NAMALWA (cell line): ENCODE measurements at places on chromosomes 4 and X.

GRCh38 chr4:55637272-55637820 is 1.2 kb upstream of the NMU start:
- DNase-seq = no peak

DNA sequence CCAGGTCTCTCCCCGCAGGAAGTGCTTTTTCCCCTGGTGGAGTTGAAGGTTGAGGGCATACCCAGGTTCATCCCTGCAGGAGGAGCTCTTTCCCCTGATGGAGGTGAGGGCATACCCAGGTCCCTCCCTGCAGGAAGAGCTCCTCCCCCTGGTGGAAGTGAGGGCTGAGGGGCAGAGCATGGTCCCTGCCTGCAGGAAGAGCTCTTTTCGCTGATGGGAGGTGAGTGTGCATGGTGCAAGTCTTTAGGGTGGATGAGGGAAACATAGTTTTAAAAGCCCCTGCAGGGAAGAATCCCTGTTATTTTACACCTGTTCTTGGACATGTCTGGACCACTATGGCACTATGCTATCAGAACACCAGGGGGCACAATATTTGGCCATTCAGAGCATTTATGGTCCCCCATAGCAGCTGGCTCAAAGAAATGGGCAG is 43.7 kb upstream of the PUDP start:
- peak; percentile 30 for DNase-seq

GRCh38 chr4:173243917-173244658 is 75.5 kb downstream of the GALNT7 start:
- peak; percentile 69 for DNase-seq

DNA sequence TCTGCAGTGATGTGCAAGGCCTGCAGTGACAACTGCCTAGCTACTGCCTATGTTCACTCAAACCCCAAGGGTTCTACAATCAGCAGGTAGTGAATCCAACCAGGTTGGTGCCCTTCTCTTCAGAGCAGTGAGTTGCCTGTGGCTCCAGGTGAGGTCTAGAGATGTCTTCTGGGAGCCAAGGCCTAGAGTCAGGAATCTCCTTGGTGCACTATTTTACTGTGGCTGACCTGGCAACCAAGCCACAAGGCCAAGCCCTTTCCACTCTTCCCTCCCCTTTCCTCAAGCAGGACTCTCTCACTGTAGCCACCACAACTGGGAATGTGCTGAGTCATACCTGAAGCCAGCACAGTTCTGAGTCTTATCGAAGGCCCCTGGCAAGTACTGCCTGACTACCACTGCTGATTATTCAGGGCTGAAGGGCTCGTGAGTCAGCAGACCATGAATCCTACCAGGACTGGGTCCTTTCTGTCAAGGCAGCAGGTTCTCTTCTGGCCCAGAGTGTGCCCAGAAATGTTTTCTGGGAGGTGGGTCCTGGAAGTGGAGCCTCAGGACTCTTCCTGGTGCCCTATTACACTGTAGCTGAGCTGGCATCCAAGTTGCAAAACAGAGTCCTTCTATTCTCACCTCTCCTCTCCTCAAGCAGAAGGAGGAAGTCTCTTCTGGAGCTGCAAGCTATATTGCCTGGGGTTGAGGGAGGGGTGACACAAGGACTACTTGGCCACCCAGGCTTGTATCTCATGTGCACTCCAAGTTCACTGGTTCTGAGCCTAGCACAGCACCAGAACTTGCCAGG is 111.6 kb downstream of the BTC start:
- DNase-seq = no peak

- no peak for DNase-seq
Measured at GRCh38 chr4:98710831-98711230, 52.4 kb upstream of the TSPAN5 start.

- DNase-seq = no peak
Measured at GRCh38 chrX:48573690-48574269, 504 bp upstream of the RBM3 start.

GRCh38 chr4:105662935-105663675 is 45.4 kb downstream of the INTS12 start:
- no peak for DNase-seq

GRCh38 chr4:145868637-145869409 is 69.8 kb downstream of the ZNF827 start:
- DNase-seq = peak; percentile 28

GRCh38 chr4:145644699-145645098 is 25.5 kb downstream of the MMAA start:
- no peak for DNase-seq

- DNase-seq = no peak
Measured at GRCh38 chrX:72273718-72274117, 3.3 kb downstream of the RPS4X start.

GRCh38 chr4:3248811-3249661 is at the start of gene MSANTD1:
TSS of gene MSANTD1 (plus strand) at chr4:3249159. CDS start at chr4:3249223, 64 bp downstream.
- peak; percentile 45 for DNase-seq

GRCh38 chr4:3412257-3413020 is 29.3 kb upstream of the HGFAC start:
- no peak for DNase-seq

DNA sequence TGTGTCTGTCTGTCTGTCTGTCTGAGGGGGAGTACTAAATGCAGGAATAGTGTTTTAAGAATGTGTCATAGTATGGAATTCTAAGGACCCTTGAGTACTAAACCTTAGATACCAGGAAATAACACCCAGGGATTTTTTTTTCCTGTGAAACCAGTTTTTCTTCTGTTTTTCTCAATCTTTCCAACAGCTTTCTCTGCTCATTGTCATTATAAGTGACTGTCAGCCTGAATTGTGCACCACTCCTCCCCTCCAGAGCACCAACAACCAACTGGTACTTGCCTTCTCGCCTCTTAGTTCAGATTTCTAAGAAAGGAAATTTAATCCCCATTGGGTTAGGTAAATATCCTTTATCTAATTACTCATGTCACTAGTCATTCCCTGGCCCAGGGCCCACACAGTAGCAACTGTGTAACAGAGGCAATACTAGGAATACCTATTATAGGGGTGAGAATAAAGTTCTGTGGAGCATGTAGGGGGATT is 320.6 kb downstream of the ADGRL3 start:
- no peak for DNase-seq

GRCh38 chr4:76449833-76450232 is 14.8 kb downstream of the SHROOM3 start:
- DNase-seq = no peak

GRCh38 chrX:118727686-118728339 is 407 bp downstream of the IL13RA1 start:
- DNase-seq = no peak

GRCh38 chr4:53365121-53365485 is 758 bp downstream of the SCFD2 start:
- DNase-seq = peak; percentile 62

DNA sequence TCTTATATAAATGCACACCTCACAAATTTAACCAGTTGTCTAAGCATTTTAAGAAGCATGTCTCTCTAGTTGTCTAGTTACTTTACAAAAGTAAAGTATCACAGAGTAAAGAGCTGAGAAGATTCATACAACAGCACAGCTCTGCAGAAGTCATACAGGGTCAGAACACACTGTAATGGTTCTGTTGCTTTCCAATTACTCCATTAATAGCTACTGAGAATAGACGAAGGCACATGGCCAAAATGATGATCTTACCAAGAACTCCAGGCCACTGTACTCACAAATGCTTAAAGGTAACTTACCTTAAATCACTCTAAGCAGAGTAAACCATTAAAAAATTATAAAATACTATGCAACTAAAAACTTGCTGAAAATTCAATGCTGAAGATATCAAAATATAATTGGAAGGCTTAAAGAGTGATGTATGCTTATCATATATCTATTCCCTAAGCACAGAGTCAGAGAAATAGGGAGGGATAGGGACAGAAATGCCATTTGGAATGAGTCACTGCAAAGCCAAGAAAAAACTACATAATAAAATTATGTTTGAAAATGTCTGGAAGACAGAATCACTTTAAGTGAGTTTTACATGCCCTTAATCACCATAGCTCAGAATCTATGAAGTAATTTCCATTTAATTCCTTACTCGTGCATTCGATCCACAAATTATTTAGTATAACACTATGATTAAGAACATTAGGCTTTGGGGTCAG is 71.0 kb downstream of the DDX60L start:
- no peak for DNase-seq

GRCh38 chrX:119488749-119489148 is 20.5 kb downstream of the SLC25A5 start:
- DNase-seq = peak; percentile 42

GRCh38 chrX:34961662-34962061 is 19.1 kb downstream of the FAM47B start:
- no peak for DNase-seq

GRCh38 chr4:8315435-8316250 is 46.1 kb downstream of the HTRA3 start:
- peak; percentile 68 for DNase-seq

DNA sequence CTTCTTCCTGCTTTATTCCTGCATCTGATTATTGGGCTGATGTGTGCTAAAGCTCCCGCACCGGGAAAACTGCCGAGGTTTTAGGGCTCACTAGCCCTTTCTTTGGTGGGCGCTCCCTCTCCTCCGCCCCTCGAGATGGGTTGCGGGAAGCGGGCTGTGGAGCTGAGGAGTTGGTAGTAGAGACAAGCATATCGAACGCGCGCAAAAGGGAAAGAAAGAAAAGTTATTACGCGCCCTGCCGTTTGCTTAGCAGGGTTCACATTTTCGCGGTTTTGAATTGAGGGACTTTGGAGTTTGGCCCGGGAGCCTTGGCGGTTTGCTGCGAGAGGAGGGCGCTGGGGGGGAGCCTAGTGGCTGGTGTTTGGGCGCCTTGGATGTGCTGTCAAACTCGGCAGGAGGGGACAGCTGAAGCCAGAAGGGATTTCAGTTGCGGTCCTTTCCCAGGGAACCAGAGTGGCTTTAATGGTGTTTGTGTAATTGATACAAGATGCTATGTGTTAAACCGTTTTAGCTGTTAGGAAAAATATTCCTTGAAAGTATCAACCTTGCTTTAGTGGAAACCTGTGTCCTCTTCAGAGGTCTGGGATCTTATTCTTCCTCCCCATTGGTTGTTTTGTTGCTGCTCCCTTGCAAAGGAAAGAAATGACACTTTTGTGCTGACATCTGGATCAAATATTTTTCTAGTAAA is 1.1 kb downstream of the GAB1 start:
- DNase-seq = peak; percentile 63

GRCh38 chrX:150536455-150537116 is 31.8 kb upstream of the MTM1 start:
- peak; percentile 9 for DNase-seq

- DNase-seq = no peak
Measured at GRCh38 chrX:102859550-102859871, 77.6 kb upstream of the RAB40AL start.

- no peak for DNase-seq
Measured at GRCh38 chr4:138217567-138217966, 24.6 kb downstream of the SLC7A11 start.

DNA sequence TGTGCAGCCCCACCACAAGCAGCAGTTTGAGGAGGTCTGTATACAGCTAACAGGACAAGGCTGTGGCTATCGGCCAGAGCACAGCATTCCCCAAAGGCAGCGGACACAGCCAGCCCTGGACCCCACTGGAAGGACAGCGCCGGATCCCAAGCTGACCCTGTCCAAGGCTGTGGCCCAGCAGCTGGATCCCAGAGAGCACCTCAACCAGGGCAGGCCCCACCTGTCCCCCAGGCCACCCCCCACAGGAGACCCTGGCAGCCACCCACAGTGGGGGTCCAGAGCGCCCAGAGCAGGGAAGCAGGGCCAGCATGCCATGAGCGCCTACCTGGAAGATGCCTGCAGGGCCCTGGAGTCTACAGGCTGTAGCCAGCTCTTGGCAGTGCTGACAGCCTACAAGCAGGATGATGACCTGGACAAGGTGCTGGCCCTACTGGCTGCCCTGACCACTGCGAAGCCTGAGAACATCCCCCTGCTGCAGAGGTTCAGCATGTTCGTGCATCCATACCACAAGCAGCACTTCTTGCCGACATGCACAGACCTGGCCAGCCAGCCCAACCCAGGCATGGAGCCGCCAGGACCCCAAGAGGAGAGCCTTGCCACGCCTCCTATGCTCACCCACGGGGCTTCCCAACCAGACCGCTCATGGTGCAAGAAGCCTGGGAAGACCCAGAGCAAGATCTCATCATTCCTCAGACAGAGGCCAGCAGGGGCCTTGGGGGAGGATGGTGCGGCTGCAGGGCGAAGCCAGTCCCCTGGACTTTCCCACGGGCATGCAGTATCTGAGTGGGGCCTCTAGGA is 62.0 kb downstream of the ALPK1 start:
- no peak for DNase-seq

- DNase-seq = peak; percentile 89
Measured at GRCh38 chr4:55546756-55547465, at the start of gene CLOCK. TSS of gene CLOCK (minus strand) at chr4:55546909. CDS start at chr4:55482785, 64,124 bp downstream.

- peak; percentile 31 for DNase-seq
Measured at GRCh38 chr4:113673450-113673849, 88.1 kb downstream of the CAMK2D start.

GRCh38 chrX:97344724-97345123 is 461.0 kb downstream of the RPA4 start:
- DNase-seq = no peak

- DNase-seq = peak; percentile 76
Measured at GRCh38 chr4:73222466-73223257, 35.9 kb downstream of the ANKRD17 start.
